ENCODE measurements at places on chromosomes 16 and 17. TPM values are rescaled to one million over a fixed set of nuclear protein-coding genes. Genes with fewer than 3 reads are reported as not detected.

DNA sequence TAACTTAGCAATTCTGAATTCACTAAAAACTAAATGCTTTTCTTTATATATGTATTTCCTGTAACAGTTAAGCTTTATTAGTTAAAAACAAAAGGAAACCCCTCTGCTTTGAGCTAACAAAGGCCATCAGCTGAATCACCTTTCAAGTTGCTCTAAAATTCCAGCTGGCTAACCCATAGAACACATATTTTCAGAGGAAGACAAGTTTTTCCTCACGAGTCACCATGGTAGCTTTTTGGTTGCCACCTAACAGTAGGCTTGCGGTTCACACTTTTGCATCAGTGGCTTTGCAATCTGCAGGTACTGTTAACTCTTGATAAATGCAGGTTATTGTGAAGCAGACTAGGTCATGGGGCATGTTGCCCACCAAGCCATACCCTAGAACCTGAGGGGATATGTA lies 57.6 kb upstream of the IRX5 start:
- no peaks in the 10 kb centered on the region for H3K36me3 ChIP-seq
- no peak for DNase-seq
- no peak overlapping the region for H3K4me3 ChIP-seq
- no peak overlapping the region for H3K27ac ChIP-seq

DNA sequence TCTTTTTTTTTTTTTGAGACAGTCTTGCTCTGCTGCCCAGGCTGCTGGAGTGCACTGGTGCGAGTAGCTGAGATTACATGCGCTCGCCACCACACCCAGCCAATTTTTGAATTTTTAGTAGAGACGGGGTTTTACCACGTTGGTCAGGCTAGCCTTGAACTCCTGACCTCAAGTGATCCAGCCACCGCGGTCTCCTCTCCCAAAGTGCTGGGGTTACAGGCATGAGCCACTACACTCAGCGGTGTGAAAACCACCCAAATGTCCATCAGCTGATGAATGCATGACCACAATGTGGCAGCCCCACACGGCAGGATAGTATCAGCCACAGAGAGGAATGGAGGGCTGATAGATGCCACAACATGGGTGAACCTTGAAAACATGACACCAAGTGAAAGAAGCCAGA lies 2.1 kb downstream of the P2RX5 start:
- no peak overlapping the region for H3K27ac ChIP-seq
- no peak overlapping the region for H3K4me3 ChIP-seq
- peaks cover 55% of the 10 kb centered on the region for H3K27me3 ChIP-seq
- DNase-seq, result no peak

DNA sequence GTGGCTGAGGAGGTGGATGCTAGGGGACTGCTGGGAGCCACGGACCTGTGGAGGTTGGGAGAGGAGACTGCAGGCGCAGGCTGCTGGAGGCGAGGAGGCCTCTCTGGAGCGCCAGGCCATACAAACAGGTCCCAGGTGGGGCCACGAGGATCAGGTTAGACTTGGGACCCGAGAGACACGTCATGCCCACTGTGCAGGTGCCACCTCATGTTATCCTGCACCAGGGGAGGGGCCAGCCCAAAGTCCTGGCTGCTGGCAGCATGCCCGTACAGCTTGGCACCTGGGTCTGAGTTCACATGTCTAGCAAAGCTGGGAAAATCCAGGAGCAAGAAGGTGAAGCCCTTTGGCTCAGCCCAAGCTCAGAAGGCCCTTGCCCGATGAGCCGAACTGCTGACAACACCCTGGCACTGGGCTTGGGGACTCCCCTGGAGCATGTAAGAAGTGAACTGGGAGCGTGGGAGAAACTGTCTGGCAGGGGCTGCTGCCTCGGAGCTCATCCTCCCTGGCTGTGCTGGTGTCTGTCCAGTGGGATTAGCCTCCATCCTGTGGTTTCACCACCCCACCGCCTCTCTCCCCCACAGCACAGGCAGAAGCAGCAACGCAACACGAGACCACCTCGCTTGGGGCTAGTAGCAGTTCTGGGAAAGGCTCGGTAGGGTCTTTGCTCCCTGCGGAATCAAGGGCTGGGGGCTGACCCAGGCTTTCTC lies 5.3 kb downstream of the ARHGDIA start:
- no peak for DNase-seq
- H3K27ac ChIP-seq, result peak overlapping the region; percentile 24
- H3K27me3 ChIP-seq, result no peaks in the 10 kb centered on the region
- peaks cover 42% of the 10 kb centered on the region for H3K4me1 ChIP-seq

DNA sequence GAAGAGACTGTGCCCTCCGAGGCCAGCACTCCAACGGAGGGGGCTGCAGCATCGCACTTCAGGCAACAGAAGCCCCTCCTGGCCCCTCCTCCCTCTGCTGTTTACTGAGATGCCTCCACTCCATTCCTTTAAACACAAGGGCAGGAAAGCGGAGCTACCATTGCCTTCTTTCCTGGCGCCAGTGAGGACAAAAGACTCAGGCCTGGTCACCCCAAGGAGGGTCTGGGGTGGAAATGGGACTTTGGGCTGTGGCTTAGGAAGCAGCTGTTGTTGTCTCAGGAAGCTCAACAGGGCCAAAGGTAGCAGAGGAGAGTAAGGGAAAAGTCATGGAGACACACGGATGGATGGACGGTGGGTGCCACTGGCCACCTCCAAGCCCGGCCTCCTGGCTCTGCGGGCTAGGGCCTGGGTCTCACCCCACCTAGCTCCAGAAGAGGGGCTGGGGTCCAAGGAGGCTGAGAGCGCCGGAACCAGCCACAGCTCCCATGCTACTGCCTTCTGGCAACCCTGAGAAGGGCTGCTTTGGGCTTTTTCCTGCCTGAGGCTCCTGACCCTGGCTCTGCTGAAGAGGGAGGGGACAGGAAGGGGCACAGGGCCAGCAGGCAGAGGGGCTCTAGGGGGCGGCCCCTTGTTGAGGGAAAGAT lies 11.1 kb downstream of the CD300LG start:
- H3K4me3 ChIP-seq, result no peak overlapping the region
- no peak overlapping the region for H3K27ac ChIP-seq
- H3K27me3 ChIP-seq, result peaks cover 4% of the 10 kb centered on the region
- peak; percentile 46 for DNase-seq
- H3K4me1 ChIP-seq, result peaks cover 5% of the 10 kb centered on the region
- no peaks in the 10 kb centered on the region for H3K36me3 ChIP-seq

DNA sequence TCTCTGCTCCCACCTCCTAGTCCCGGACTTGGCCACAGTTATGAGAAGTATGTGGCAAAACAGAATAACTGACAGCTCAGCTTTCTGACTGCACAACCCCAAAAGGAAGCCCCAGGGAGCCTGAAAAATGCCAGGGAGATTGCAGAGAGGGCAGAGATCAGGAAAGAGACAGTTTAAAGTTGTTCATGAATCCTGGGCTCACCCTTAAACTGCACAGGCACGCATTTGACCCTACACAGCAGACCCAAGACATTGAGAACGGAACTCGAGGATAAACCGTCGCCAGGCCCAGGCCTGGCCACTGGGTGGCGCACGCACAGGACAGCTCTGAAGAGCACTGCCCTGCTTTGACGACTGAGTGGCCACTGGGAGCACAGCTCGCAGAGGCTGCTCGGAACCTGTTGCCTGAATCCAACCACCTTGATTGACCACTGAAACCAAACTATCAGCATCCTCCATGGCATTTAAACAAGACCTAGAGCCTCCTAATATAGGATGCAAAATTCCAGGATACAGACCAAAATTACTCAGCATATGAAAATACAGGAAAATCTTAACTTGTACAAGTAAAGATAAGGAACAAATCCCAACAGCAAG lies 114.0 kb downstream of the C16orf95 start:
- peak overlapping the region; percentile 47 for H3K27ac ChIP-seq
- H3K36me3 ChIP-seq, result no peaks in the 10 kb centered on the region
- H3K4me1 ChIP-seq, result peaks cover 7% of the 10 kb centered on the region
- H3K27me3 ChIP-seq, result no peaks in the 10 kb centered on the region

GRCh38 chr17:43540821-43541674 lies 5.1 kb downstream of the ETV4 start:
- DNase-seq, result no peak
- no peaks in the 10 kb centered on the region for H3K27me3 ChIP-seq
- H3K4me3 ChIP-seq, result no peak overlapping the region
- H3K4me1 ChIP-seq, result no peaks in the 10 kb centered on the region
- no peak overlapping the region for H3K27ac ChIP-seq
- no peaks in the 10 kb centered on the region for H3K36me3 ChIP-seq

ZFPM1 gene
- total RNA-seq, result 8.4 TPM

KRT40 gene
- total RNA-seq, result not detected

TBC1D3G gene
- not detected for total RNA-seq

BAIAP3 gene
- total RNA-seq, result 3.0 TPM

TNFRSF13B gene
- total RNA-seq, result not detected

QPRT gene
- 15.0 TPM for total RNA-seq

Measured in upper lobe of right lung (tissue), 1 donor.